ENCODE measurements at places on chromosomes 6 and 20.

DNA sequence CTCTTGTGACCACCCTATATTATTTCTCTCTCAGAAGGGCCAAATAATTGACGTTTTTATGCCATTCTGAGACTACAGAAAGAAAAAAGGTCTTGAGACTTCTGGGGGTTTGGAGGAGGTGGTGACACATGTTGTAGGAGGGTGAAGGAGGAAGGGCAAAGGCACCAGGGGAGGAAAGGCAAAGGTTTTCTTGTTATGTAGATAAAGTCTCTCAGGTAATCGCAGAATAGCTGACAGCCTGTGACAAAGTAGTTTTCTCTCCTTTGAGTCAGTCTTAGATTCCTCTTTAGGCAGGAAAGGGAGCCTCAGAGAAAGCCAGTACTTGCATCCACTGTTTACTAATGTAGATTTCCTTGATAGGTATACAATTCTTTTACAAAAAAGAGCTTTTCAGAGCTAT is 23.6 kb downstream of the OR2B2 start:
- no peak for DNase-seq

GRCh38 chr6:112563368-112563767 is 216.2 kb downstream of the RFPL4B start:
- DNase-seq: peak; percentile 38

DNA sequence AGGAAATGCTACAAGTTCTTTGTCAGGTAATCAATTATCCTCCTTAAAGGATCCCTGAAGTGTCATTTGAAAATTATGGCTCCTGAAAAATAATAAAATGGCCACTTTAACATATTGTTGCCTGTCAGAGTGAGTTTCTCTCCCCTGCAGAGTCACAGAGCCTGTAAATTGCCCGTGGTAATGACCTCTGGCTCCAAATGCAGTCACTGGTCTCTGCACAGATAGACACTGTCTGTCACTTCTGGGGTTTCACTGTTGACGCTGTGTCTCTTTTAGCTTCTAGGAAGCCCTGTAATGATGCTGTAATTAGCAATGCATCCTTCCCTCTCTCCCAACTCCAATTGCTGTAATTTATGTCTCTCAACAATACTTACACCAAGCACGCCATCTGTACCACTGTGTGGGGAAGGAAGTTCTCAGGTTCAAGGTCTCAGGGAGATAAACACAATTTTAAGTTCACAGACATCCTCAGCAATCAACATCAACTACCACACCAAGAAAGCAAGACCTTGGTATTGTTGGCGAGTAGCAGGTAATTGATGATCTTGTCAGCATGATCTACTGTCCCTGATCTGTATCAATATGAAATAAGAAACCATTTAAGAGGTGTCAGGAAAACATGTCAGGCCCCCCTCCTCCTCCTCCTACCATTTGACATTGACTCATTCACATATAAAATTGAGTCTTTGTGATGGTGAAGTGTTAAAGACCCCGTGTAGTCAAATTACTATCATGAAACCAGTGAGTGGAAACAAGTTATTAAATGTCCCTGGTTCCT is 91.2 kb upstream of the SULF2 start:
- DNase-seq: no peak

DNA sequence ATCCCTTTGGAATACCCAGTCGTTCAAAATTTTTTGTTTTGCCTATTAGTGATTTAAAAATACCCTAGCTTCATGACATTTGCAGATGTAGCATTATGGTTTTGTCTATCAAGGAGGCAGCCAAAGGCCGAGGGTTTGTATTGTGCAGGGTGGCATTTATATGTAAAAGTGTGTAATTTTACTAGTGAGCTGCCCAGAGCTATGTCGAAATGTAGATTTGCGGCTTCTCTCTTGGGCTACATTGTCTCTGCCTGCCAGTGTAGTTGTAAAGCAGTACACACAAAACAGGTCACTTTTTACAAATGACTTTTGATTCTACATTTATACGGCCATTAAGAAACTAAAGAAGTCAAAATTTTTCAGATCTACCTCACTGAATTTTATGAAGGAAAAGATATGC is 87.7 kb downstream of the TSHZ2 start:
- no peak for DNase-seq

DNA sequence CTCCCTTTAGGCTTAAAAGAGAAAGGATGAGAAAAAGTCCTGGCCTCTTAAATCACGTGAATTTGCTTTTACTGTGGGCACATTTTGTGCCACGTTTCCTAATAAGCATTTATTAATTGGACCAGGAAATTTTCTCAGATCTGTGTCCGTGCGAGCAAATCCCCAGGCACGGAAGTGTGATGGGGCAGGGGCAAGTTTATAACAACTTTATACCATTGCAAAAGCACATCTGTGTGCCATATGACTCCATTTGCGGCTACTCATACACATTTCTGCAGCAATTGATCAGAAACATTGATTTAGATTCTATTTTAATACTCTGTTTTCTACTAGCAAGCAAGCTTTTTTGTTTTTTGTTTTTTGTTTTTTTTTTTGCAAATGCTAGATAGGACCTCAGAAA is 373.2 kb downstream of the TAF4 start:
- DNase-seq: no peak

DNA sequence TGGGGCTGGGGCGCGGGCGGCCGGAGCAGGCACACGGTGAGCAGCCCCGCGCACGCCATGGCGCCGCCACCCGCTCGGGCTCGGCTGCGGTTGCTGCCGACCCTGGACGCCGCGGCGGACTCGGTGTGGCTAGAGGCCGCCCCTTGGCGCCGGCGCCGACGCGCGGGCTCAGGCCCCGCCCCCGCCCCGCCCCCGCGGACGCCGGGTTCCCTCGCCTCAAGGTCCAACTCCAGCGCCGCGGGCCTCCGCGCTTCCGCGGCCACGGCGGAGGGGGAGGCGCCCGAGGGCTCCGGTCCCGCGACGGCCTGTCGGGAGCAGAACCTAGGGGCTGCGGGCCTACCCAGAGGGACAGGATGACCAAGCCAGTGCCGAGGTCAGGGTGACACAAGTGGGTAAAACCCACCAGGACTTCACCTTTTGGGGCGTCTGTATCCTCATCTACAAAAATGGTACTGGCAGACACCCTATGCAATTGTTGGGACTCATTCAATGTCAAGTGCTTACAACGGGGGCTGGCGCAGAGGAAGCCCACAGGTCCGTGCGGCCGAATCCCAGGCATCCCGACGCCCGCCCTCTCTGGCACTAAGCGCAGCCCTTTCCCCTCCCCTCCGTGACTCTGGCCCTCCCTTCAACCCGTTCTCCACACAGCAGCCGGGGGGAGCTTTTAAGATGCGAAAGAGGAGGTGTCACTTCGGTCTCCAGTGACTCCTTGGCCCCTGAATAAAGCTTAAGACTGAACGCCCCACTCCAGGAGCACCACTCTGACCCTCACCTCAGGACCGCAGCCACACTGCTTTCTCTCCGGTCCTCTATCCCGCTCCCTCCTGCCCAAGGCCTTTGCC is at the start of gene NECAB3:
Gene NECAB3, minus strand, starts transcription at position 135 of the 842 bp plus-strand sequence. Its CDS starts 76 bp downstream, at position 59.
- peak; percentile 95 for DNase-seq

DNA sequence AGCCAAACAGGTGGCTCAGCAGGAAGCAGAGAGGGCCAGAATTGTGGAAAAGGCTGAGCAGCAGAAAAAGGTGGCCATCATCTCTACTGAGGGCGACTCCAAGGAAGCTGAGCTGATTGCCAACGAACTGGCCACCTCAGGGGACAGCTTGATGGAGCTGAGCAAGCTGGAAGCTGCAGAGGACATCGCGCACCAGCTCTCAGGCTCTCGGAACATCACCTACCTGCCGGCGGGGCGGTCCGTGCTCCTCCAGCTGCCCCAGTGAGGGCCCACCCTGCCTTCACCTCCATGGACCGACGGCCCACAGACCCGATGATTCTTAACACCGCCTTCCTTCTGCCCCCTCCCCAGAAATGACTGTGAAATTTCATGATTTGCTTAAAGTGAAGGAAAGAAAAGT is 17.8 kb upstream of the RAET1L start:
- no peak for DNase-seq

GRCh38 chr6:159555082-159555875 is 137.8 kb downstream of the SOD2 start:
- no peak for DNase-seq

- DNase-seq: peak; percentile 21
These were observed 74.9 kb downstream of the MAP3K4 start for GRCh38 chr6:161066511-161066910.

DNA sequence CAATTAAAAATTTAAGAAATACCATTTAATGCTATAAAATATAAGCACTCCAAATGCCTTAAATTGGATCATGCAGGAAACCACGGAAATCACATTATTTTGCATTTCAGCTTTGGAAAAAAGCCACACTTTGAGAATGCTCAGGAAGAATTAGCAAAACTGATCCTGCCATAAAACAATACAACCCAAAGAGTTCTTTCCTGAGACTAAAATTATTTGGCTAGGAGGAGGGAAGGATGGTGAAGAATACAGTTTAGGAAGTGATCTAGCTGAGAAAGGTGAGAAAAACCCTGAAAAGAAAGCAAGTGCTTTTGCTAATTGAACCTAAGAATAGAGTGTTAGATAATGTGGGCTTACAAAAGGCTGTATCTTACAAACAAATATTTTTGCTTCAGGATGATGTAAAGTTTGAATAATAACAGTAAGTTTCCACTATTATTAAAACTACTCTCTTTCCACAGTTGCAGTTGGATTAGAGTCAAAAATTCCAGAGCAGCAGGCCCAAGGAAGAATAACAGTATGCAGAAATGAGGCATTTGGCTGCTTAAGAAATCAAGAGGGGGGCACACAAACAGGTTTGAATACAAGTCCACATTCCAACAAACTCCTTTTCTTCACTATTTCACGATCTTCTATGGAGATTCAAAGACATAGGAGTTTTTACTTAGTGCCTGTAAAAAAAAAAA is 565.4 kb downstream of the RFPL4B start:
- DNase-seq: peak; percentile 31

DNA sequence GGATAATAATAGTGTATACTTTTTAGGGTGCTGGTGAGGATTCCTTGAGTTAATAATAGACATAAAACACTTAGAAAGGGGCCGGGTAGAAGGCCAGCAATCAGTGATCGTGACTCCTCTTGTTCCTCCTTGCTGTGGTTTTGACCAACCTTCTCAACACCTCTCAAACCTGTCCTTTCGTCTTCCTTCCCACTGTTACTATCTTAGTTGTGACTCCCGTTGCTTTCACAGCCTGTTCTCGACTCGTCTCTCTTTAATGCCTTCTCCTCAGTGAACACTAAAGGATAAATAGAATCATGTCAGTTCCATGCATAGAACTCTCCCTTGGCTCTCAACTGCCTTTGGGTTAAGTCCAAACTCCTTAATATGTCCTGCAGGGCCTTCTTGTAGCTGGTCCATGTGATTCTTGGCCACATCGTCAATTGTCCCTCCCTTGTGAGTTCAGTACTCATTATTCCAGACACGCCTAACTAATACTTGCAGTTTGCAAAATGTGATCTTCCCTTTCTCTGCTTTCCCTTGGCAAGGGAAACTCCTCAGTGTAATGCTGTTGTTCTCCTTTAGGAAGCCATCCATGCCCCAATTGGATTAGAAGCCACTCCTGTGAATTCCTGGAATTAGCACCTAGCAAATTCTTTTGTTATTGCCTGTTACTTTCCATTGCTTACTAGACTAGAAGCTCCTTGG is 164.9 kb downstream of the UTRN start:
- DNase-seq: no peak

- no peak for DNase-seq
These were observed 69.7 kb upstream of the LY86 start for GRCh38 chr6:6518631-6519427.

GRCh38 chr6:142907544-142907943 is 37.4 kb downstream of the HIVEP2 start:
- no peak for DNase-seq

DNA sequence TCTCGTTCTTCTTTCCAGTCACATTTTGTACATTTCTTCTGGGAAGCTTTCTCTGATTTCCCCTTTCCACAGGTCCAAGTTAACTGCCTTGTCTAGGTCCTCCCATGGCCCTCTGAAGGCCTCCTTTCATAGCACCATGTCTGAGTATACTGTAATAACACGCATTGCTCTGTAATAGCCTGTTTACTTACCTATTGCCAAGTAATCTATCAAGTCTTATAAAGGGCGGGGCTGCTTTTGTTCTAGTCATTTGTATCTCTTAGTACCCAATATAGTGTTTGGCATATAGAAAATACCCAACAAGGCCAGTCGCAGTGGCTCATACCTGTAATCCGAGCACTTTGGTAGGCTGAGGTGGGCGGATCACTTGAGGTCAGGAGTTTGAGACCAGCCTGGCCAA is 17.9 kb downstream of the PTPN1 start:
- no peak for DNase-seq

DNA sequence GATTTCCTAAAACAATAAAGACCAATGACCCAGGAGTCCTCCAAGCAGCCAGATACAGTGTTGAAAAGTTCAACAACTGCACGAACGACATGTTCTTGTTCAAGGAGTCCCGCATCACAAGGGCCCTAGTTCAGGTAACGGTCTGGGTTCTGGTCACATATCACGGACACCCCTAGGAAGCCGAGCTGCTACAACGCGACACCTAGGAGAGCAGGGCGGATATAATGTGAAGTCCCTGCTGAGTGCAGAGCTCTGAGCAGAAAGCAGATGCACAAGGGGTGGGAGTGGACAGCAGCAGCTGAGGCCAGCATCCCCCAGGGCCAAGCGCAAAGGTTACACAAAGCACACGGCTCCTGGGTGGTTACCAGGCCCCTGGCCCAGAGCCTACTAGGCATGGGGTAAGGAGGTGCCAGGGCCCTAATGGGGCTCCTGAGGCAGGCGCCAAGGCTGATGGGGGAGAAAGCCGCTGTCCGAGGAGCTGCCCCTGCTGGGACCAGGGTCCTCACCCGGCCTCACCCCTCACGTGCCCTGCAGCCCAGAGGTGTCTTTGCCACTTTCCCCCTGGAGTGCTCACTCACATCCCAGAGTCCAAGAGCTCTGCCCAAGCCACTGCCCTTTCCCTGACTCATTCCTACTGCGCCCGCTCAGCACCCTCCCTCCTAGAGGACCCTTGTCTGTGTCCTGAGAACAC is 8.4 kb downstream of the CST7 start:
- no peak for DNase-seq

DNA sequence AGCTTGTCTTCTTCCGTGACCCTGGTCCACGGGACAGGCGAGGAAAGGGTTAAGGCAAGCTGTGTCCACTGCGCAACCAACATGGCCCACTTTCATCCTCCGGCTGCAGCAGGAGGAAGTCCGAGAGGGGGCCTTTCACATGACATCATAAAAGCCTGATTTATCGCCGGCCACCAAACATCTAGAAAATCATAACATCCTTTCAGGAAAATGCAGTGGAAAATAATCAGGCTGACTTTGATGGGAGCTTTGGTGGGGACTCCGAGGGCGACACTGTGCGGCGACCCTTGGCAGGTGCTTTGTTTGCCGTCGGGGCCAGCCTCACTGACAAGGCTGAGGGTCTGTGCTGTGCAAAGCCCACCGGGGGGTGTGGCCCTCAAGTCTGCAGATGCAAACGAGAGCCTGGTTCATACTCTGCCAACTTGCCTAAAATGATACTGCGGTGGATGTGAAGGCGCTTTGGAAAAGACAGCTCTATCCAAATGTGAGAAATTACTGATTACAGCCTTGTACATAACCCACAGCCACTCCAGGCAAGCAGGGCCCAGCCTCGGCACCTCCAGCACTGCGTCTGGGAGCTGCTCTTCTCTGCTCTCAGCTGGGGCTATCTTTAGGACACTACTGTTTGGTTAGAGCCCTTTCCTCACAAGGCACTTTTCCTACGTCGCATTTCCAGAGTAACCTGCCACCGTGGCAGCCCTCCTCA is 25.7 kb downstream of the FOXC1 start:
- no peak for DNase-seq

All from AG20443 (cell line).